ENCODE measurements at places on chromosomes 11 and 22.

DNA sequence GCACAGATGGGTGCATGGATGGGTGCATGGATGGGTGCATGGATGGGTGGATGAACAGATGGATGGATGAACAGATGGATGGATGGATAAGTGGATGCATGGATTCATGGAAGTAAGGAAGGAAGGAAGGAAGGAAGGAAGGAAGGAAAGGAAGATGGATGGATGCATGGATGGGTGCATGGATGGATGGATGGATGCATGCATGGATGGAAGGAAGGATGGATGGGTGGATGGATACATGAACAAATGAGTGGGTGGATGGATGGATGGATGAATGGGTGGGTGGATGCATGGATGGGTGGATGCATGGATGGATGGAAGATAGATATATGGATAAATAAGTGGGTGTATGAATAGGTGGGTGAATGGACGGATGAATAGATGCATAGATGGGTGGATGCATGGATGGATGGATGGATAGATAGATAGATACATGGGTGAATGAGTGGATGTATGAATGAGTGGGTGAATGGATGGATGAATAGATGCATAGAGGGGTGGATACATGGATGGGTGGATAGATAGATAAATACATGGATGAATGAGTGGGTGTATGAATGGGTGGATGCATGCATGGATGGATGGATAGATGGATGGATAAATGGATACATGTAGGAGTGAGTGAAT is 32.5 kb downstream of the IGF2 start:
- no peak for DNase-seq

DNA sequence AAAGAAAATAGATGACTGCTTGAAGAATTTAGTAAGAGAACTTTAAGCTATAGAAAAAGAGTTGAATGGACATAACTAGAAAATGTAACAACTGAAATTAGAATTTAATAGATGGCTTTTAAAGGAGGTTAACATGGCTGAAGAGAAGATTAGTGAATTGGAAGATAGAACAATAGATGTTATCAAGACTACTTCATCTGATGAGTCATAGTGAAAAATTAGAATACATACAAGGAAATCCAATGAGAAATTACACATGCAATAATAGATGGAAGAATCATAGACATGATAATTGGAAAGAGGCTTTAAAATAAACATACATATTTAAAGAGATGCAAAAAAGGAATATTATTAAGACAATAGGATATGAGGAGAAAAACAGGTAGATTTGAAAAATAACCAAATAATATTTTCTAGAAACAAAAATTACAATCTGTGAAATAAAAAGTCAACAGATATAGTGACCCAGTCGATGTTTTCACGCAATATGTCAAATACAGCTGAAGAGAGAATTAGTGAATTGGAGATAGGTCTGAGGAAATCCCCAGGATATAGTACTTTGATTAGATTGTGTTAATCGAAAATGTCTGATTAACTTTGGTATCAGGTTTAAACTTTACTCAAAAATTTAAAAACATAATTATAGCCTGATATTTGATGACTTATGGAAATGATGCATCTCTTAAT is 28.2 kb downstream of the CAT start:
- no peak for DNase-seq

DNA sequence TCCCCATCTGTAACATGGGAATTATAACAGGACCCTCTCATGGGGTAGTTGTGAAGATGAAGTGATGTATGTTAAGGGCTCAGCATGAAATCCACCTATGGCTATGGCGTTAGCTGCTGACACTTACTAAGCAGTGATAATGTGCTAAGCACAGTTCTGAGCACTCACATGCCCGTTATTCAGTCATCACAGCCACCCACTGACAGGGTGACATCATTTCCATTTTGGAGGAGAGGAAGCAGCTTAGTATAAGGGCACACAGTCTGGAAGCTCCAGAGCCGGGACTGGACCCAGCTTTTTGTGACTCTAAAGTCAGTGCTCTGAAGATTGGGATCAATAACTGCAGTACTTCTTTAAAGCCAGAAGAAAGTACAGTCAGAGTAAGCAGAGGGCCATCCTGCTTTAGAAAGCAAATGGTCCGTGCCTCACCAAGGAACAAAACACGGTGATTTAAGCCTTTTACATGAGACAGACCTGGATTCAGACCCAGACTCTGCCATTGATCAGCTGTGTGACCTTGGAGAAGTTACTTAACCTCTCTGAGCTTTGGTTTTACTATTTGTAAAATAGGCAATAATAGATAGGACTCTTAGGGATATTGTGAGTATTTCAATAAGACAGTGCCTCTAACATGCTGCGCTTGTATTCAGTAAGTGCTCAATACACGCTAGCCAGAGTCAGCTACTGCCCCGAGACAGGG is 61.5 kb downstream of the SGSM1 start:
- no peak for DNase-seq

- DNase-seq, result peak; percentile 64
Measured at GRCh38 chr22:38868886-38869381, 3.1 kb downstream of the CBX6 start.

DNA sequence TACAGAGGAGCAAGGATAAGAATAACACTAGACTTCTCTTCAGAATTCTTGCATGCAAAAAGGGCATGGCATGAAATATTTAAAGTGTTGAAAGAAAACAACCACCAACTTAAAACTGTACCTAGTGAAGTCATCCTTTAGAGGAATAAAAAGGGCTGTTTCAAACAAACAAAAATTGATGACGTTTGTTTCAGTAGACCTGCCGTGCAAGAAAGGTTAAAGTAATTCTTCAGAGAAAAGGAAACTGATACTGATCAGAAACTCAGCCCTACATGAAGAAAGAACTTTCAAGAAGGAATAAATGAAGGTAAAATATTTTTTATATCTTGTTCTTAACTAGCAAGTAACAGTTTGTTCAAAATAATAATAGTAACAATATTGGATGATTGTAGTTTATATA is 27.5 kb downstream of the MRGPRX2 start:
- DNase-seq, result no peak
